ENCODE measurements at places on chromosomes 1 and 21.

DNA sequence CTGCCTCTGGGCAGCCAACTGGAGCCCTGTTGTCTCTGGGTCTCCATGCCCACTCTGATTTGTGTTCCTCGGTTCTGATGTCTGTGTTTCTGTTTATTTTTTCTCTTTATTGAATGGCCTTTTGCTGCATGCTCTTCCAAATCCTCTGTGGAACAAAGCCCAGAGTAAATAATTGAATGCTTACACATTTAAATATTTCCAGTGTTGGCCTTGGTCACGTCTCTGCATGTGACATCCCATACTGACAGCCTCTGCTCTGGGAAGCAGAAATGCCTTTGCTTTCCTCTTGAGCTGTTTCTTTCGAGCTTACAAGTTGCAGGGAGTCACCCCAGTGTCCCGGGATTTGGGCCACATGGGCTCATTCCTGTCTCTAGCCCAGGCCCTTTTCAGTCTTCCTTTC is 267.9 kb downstream of the PTPRU start:
- DNase-seq: no peak

GRCh38 chr1:17419626-17420328 is 19.7 kb downstream of the RCC2 start:
- DNase-seq: peak; percentile 42

DNA sequence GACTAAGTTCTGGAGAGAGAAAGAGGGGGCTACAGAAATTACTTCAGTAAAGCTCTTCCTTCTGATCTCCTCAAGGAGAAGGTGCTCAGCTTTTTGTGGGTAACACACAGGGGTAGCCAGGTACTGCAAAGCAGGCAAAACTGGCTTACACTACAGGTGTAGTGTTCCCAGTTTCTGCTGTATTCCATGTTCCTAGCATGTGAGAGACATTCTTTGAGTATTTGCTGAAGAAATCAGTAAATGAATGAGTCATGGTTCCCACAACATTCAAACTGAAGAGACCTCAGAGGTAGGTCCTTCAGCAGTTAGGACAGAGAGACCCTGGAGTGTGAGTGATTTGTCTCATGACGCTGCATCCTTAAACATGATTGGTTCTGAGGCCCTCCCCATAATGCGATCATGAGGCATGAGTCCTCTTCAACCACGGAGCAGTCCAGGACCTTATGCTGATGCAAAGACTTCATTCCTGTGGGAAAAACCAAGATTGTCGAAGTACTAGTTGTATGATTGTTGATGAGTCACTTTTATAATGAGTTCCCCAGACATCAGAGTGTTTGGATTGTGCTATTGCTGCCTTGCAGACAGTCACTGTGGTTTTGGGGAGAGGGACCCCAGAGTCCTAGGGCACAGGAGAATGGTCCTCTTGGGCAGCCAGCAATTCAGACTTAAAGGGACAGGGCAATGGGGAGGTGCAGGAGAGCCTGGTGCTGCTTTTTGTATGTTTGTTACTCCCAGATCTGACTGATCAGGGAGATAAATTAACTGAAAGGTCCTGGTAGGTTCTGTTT is 2.7 kb upstream of the OR10J4 start:
- DNase-seq: no peak

- DNase-seq: no peak
These were observed 7.9 kb downstream of the PTGER3 start for GRCh38 chr1:71039661-71040262.

GRCh38 chr1:92016720-92017316 is 13.0 kb upstream of the EPHX4 start:
- DNase-seq: no peak

All from globus pallidus (tissue), 1 donor.